ENCODE measurements at places on chromosomes 6 and 20.

DNA sequence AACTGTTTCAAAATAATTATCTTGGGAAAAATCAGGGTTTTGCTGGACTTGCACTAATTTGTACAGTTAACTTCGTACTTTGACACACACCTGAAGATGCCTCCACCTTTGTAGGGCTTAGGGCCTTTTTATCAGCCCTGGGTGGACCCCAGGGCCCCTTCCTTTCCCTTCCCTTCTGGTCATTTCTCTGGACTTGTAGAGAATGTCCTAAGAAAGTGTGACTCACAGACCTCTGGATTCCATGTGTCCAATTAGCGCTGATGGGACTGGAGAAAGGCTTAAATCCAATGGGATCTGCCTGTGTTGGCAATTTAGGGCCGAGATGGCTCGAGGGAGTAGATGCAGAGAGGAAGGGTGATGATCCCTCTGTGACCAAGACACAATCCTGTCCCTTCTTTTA is 9.3 kb downstream of the TRIM15 start:
- DNase-seq = no peak

- DNase-seq = no peak
Observed at GRCh38 chr20:2624190-2624589, 28.2 kb upstream of the NOP56 start.

DNA sequence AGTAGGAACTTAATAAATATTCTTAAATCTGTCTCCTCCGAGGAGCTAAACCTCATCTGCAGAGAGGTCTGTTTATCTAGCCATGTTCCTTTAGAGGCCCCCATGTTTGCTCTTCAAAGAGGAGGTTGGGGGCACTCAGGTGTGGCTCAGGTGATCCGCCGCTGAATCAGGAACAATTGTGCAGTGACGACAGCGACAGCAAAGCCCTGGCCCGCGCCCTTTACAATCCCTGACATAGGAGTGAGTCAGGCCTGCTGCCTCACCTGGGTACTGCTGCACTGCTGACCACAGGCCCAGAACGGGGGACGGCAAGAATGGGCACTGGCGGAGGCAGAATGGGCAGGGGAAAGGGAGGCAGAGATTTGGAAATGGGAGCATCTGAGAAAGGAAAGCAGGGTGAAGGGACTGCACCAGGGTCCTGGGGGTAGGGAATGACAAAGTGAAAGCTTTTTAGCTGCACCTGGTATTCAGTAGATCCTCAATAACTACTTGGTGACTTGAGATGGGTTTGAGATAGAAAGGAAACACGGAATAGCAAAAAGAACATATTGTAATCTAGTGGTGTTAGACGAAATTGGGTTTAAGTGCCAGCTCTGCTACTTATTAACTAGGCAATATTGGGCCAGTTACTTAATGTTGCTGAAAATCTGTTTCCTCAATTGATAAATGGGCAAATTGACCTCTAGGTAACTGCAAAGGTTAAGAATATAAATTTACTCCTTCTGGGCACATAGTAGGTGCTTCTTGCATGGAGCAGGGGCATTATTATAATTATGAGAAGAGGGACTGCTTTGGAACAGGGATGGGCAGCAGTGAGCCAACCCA is 5.4 kb upstream of the IER3 start:
- DNase-seq = no peak

- DNase-seq = no peak
Observed at GRCh38 chr6:161869491-161869890, 595.6 kb upstream of the AGPAT4 start.

- no peak for DNase-seq
Observed at GRCh38 chr6:44332585-44332984, 9.9 kb upstream of the SPATS1 start.

GRCh38 chr6:84581494-84582259 is 182.7 kb downstream of the TBX18 start:
- no peak for DNase-seq

- no peak for DNase-seq
Observed at GRCh38 chr6:34506718-34507117, 40.8 kb downstream of the PACSIN1 start.

GRCh38 chr20:45073221-45073620 is 27.7 kb downstream of the KCNS1 start:
- DNase-seq = no peak

DNA sequence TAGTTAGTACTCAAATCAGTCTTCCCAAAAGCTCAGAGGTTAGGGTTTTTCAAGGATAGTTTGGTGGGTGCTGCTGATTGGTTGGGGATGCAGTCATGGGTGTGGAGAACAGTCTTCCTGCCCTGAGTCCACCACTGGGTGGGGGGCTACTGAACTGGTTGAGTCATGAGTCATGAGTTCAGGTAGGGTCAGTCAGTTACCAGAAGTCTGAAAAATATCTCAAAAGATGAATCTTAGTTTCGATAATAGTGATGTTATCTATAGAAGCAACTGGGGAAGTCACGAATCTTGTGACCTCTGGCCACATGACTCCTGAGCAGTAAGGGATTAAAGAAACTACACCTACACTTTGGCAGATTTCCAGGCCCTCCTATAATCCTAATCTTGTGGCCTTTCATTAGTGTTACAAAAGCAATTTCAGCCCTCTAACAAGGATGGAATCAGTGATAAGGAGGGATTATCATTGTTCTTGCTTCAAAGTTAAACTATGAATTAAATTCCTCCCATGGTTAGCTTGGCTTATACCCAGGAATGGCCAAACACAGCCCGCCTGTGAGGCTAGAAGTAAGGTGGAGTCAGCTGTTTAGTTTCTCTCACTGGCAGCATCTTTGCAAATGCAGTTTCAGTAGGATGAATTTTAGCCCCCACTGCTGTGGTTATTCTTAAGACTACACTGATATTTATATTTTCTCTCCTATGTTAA is 33.3 kb upstream of the NKAIN2 start:
- no peak for DNase-seq

DNA sequence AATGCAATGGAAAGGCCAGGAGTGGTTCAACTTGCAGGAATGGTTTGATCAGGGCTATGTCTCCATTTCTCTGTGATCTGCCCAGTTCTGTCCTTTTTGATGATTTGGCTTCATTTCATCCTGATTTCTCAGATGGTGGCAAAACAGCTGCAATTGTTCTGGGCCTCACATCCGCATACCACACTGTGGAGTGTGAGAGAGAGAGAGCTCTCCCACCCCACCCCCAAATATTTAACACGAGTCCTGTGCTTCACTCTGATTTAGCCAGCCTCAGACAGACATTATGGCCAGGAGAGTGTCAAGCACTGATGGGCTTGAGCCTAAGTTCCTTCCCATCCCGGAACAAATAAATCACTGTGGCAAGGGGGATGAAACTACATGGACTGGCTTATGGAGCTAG is 284.6 kb downstream of the CDC5L start:
- DNase-seq = no peak

DNA sequence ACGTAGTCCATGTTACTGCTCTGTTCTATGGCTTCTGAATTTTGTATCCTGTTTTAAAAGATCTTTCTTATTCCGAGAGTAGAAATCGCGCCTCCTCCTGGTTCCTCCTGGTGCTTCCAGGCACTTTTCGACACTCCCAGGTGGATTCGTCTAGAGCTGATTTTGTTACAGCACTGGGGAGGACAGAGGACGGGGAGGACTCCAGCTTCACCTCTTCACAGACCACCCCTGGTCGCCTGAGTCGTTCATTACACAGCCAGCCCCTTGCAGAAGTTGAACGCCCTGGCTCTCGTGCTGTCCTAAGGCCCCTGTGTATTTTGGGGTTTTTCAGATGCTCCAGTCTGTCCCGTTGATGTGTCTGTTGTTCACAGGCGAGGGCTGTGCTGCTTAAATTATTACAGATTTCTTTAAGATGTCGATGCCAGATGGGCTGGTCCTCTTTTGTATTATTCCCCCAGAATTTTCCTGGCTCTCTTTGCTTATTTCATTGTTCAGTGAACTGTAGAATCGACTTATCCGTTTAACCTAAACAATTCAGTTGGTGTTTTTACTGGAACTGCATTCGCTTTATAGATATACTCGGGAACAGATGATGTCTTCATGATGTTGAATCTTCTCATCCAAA is 30.5 kb downstream of the COL20A1 start:
- DNase-seq = no peak

GRCh38 chr6:131731224-131731623 is 20.4 kb upstream of the CTAGE9 start:
- DNase-seq = no peak

GRCh38 chr6:111150577-111150976 is 63.3 kb downstream of the SLC16A10 start:
- no peak for DNase-seq

DNA sequence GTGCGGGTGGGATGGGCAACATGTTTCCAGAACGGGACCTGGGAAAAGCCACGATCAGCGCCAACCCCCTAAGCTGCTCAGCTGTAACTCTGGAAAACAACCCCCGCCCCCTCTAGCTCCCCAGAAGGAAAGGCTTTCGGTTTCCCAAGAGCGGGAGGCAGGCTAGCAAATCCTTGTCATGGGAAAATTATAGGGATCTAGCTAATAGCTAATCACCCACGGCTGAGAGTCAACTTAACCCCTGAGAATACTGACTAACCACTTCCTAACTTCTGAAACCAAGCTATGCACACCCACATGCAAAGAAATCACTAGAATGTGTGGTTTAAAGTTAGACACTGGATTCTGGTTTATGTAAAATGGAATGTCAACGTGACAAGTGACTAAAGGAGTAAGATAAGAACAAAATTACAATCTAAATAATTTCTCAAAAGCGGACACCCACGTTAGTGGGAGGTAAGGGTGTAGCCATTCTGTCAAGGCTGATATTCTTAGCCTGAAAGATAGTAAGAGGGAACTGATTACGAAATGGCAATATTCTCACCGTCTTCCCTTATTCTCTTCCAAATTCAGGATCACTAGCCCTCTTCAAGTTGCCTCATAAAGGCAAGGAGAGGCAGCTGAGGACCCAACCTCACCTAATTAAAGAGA is 20.1 kb downstream of the JAG1 start:
- no peak for DNase-seq

DNA sequence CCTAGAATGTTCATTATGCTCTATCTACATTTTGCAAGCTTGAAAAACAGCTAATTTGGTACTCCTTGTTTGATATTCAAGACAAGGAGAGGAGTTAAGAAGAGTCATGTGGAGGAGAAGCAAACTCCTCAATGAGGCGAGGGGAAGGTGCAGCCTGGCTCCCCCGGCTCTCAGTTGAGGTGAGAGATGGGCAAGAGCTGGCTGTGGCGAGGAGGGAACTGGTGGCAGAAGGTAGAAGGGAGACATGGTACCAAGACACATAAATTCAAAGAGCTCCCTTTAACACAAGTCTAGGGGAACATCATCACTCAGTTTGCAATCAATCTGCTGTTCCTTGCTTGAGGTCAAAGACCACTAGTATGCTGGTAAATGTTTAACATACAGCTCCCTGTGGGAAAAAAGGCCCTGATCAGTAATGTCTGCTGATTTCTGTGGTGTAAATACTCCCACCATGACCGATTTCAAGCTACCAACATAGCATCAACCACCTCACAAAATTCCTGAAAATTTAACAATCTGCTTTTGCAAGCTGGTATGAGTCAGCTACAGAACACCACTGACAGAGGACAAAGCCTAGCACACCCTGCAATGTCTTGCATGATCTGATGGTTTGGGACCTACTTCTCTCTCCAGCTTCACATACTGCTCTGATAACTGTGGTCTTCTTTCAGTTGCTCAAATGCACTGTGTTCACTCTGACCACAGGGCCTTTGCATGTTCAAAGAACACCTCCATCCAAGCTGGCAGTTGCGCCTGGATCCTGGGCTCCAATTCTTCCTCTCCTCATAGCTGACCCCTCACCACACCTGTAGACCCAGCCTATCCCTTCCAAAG is 516.3 kb upstream of the CHD6 start:
- no peak for DNase-seq

DNA sequence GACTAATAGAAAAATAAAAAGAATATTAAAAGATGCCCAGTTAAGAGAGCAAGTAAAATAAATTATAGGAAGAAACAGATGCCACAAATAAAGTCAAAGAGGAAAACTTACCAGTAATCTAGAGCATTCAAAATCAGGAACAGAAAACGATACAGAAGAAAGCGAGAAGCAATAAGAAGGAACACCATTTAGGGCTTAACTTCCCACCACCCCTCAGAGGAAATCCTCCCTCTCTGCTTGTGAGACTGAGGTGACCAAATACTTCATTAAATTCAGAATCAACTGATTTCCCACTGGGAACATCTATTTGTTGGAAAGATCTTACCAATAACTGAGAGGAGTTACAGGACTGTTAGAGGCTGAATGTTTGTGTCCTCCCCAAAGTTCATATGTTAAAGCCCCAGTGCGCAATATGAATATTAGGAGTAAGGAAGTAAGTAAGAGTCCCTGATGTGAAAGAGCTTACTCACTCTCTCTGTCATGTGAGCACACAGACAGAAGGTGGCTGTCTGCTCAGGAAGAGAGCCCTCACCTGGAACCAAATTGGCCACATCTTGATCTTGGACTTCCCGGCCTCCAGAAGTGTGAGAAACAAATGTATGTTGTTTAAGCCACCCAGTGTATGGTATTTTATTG is 19.5 kb downstream of the KATNA1 start:
- no peak for DNase-seq

DNA sequence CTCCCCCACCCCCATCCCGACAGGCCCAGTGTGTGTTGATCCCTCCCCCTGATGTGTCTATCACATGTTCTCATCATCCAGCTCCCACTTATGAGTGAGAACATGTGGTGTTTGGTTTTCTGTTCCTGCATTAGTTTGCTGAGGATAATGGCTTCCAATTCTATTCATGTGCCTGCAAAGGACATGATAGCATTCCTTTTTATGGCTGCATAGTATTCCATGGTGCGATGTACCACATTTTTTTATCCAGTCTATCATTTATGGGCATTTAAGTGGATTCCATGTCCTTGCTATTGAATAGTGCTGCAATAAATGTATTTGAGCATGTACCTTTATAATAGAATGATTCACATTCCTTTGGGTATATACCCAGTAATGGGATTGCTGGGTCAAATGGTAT is 66.6 kb upstream of the NXT1 start:
- DNase-seq = no peak

- DNase-seq = no peak
Observed at GRCh38 chr20:63128367-63128766, 87.6 kb downstream of the YTHDF1 start.

DNA sequence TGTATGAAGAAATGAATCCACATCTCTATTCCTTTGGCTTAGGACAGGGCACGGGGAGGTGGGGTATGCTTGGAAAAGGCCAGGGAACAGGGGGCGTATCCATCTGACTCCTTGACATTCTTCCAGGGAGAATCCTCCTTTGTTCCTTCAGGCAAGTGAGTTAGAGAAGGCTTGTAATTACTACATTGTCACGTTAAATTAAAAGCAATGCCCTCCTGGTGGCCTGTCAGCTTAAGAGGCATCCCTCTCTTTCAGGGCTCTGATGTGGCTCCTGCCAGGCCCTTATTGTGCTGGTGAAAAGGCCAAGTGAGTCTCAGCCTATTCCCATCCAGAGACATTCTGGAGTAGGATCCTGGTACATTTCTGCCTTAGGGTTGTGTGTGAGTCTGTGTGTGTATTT is 128.3 kb downstream of the FOXA2 start:
- DNase-seq = no peak

- no peak for DNase-seq
Observed at GRCh38 chr20:1322511-1323245, 6.3 kb downstream of the SDCBP2 start.

DNA sequence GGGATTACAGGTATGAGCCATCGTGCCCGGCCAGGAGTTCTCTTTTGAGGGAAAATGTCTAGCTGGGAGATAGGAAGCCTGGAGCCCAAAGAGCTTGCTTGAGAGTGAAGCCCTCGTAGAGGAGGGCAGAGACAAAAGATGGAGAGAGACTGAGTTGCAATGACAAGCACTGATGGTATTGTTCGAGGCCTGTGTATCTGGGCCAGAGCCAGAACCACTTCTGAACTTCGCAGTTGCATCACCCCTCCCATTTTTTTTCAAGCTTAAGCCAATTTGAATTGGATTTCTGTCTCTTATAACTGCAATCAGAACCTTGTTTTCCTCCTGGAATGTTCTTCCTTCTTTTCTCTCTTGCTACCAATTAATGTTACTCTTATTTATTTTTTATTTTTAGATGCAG is 83.1 kb downstream of the KCNB1 start:
- DNase-seq = no peak

Data from stimulated activated CD4-positive, alpha-beta T cell treated with anti-CD3 and anti-CD28 coated beads, Interleukin-4, amount 100 ng/mL, for 4 hours (primary cell).